ENCODE measurements at places on chromosomes 13 and 19.

- DNase-seq = no peak
Measured at GRCh38 chr19:56476651-56477428, at the start of gene ZNF667. Gene ZNF667 (minus strand): TSS chr19:56477345. CDS start chr19:56462370, 14,975 bp downstream.

- no peak for DNase-seq
Measured at GRCh38 chr13:37136187-37136586, 30.7 kb upstream of the CSNK1A1L start.

GRCh38 chr13:104595511-104595910 is 1529.3 kb upstream of the SLC10A2 start:
- no peak for DNase-seq

DNA sequence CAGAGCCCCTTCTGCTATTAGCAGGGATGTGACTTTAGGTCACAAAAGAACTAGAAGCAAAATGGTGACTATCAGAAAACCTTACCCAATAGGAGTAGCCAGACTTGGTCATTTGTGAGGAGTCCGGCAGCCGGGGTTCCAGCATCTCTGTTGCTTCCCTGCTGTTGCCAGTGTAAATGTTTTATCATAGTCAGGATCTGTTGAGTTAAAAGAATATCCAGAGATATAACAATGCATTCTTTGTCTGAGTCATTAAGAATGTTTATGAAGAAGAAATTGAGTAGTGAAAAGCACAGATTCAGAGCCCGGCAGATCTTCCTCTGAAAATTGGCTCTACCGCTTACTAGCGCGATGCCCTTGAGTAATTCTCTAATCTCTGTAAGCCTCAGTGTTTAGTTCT is 84.2 kb downstream of the COL4A2 start:
- no peak for DNase-seq

GRCh38 chr19:52961981-52962380 is 700 bp downstream of the ZNF816 start:
- no peak for DNase-seq

- no peak for DNase-seq
Measured at GRCh38 chr13:36288794-36289391, 8.7 kb downstream of the CCDC169 start.

DNA sequence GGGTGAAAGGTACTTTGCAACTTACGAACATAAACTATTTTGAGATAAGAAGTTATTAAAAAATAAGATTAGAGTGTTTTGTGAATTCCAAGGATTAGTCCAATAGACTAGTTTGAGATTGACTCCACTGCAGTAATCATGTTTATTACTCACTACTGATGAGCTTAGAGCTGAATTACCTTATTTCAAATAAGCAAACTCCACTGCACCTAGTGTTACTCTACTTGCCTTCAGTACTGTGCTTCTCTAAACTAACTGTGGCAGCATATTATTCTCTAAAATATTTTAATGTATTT is 111.7 kb downstream of the MIPEP start:
- DNase-seq = no peak

DNA sequence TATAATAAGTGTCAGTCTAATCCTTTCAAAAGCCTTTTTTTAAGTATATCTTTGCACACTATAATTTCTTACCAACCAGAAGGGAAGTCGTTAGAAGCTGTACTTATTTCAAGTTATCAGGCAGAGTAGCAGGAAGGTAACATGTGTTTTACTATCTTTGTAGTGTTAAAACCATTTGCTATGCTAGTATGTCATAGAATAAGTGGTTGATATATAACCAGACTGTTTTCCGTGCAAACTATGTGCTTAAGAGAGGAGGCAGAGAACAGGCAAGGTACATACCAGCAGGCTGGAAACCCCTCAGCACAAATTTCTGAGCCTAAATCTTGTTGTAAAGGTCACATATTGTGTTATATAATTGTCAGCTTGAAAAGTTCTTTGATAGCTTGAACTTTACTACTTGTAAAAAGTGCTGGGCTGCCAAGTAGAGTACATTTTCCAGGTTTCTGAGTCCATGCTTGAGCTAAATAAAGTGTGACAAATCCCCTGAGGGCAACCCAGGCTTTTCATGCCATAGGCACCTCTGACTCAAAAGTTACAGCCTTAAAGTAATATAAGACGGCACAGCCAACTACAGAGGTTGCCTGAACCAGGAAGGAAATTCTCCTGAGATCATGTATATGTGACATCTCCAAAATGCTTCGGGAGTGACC is 1297.4 kb downstream of the PCDH9 start:
- no peak for DNase-seq

DNA sequence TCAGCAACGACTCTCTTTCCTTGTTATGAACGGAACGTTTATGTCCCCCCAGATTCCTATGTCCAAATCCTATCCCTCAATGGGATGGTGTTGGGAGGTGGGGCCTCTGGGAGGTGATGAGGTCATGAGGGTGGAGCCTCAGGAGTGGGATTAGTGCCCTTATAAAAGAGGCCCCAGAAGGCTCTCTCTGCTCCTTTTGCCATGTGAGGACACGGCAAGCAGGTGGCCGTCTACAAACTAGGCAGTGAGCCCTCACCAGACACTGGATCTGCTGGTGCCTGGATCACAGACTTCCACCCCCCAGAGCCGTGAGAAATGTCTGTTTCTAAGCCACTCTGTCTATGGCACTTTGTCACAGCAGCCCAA is 53.2 kb downstream of the EPS15L1 start:
- DNase-seq = no peak

DNA sequence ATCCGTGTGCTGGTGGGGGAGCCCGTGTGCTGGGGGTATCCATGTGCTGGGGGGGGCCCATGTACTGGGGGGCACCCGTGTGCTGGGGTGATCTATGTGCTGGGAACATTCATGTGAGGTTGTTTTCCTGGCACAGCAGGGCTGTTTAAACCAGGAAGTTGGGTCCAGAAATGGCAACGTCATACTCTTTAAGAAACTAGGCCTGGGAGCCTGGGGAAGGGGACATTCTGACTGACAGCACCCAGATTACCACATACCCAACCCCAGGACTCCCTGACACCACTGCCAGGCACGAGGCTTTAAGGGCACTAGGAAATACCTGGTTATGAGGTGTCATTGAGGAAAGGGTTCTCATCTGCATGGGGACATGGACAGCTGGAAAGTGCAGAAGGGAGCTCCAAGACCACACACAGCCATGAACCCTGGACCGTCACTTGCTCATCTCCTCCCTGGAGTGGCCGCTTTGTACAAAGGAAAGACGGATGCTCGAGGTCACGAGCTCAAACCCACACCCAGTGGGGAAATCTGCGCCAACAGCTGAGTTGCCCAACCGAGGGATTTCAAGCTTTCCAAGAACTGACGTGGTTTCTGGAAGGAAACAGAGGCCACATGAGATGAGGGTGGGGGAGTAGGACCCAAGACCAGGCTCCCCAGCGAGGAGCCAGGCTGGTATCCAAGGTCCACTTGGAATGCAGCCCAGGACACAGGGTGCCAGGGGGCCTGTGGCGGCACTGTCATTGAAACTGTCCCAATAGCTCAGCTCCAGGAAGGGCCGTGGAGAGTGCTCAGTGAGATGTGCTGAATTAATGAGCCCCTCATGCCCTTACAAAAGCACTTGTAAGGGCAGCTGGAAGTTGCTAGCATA is 40.9 kb downstream of the RAB20 start:
- DNase-seq = no peak

DNA sequence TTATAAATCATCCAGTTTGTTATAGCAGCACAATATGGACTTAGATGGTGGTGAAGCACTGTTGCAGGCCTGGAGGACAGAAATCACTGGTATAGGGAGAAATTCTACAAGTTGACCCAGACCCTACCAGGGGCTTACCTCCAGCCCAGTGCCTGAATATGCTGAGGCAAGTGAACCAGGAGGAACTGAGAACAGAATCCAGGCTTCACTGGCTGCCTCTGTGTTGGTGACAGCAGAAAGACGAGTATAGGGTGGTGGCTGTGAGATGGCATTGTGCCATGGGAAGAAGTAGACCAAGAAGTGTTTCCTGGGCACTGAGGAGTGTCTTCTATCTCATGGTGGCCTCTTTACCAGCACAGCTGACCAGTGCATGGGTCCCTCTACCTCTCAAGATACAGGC is 15.9 kb upstream of the EID2 start:
- no peak for DNase-seq

DNA sequence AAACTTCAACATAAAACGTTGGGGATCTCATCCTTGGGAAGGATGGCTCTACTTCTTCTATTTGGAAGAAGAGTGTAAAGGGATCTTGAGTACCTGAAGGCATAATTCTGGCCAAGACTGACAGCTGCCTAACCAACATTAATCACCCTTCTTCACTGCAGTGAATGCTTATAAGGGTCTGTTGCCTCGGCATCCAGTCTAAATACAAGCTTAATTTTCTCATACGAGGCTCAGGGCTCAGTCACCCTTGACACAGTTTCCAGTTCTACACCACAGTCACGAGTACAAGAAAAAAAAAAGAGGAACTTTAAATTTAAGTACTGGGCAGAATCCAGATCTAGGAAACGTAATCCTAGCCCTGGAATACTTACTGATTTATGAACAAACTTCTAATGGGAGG is 9.0 kb downstream of the FPR3 start:
- DNase-seq = no peak

GRCh38 chr13:93758575-93758974 is 532.0 kb downstream of the GPC6 start:
- DNase-seq = no peak

DNA sequence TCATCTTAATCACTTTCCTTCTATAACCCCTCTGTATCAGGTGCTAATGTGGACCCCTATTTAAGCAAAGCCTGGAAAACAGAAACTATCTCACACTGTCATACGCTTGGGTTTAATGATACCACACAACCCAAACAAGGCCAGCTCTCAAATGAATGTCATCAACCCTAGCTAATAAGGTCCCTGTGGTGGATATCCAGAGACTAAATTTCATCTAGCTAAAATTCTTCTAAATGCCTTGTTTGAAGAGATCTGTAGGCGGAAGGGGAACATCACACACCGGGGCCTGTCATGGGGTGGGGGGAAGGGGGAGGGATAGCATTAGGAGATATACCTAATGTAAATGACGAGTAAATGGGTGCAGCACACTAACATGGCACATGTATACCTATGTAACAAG is 95.5 kb downstream of the FOXO1 start:
- no peak for DNase-seq

DNA sequence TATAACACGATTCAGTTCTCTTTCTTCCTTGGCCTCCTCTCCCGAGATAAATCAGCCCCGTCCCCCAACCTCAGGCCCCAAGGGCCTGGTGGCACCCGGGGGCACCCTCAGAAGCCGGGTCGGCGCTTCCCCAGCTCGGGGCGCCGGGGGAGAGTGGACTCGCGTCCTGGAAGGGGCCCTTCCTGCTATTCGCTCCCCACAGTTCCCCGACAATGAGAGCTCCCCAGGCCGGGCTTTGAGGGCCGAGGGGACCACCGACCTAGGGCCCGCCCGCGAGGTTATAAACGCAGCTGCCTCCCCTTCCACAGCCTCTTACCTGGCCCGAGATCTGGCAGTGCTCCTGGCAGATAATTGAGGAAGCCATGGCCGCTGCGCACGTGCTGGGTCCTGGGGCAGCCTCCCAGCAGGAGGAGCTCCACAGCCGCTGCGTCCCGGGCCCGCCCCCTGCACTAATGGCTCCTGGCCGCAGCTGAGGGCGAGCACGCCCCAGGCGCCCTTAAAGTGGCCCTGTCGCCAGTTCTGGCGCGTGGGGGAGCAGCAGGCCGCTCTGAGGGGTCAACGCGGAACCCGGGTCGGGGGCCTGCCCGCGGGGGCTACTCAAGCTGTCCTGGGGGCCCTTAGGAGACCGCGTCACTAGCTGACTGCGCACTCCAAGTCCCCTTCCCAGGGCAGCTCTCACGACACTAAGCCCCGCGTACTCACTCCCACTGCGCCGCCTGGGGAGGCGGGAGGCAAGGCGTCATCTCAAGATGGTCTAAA is at the start of gene SOHLH2:
Gene SOHLH2 (minus strand): TSS at position 394 of the 759 bp plus-strand sequence. CDS start 30 bp downstream, at position 364.
- no peak for DNase-seq

DNA sequence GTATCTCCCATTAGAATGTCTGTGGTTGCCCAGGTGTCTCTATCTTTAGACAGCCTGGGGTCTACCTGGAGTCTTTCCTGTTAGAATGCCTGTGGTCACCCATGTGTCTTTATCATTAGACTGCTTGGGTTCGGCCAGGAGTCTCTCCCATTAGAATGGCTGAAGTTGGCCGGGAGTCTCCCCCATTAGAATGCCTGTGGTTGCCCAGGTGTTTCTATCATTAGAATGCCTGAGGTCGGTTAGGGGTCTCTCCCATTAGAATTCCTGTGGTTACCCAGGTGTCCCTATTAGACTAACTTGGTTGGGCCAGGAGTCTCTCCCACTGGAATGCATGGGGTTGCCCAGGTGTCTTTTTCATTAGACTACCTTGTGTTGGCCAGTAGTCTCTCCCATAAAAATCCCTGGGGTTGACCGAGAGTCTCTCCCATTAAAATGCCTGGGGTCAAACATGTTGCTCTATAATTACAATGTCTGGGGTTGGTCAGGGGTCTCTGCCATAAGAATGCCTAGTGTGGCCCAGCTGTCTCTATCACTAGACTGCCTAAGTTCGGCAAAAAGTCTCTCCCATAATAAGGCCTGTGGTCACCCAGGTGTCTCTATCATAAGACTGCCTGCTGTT is 1448.7 kb downstream of the UQCRFS1 start:
- DNase-seq = no peak

DNA sequence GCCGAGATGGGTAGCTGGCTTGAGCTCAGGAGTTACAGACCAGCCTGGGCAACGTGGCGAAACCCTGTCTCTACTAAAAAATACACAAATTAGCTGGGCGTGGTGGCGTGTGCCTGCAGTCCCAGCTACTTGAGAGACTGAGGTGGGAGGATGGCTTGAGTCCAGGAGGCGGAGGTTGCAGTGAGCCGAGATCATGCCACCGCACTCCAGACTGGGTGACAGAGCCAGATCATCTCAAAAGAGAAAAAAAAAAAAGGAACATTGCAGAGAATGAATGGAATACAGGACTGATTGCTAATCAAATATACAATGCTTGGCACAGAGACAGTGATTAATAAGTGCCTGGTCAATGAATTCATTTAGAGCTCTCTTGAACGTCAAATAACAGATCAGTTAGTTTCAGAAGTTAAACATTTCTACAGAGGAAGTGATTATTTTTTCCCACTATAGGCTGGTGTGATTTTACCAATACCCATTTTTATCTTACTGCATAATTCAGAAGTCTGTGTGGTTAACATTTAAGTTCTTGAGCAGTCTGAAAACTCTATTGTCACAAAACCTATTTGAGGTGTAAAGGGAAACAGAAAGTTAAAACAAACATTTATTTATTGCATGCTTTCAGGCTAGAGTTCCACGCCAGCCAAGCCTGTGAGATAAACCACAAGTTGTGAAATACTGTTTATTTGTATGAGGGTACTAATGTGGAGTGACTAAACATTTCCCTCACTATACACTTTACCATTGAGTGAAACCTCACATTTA is 7.7 kb upstream of the TBC1D4 start:
- no peak for DNase-seq

GRCh38 chr13:26957182-26957581 is 196.6 kb upstream of the GPR12 start:
- DNase-seq = no peak

- DNase-seq = no peak
Measured at GRCh38 chr19:9947441-9947840, 11.1 kb upstream of the OLFM2 start.

GRCh38 chr19:40630571-40631160 is 29.5 kb downstream of the LTBP4 start:
- no peak for DNase-seq

- peak; percentile 61 for DNase-seq
Measured at GRCh38 chr19:44845612-44846454, at the start of gene NECTIN2. Gene NECTIN2 (plus strand): TSS chr19:44846297. CDS start chr19:44846526, 229 bp downstream.

- no peak for DNase-seq
Measured at GRCh38 chr19:35519291-35519690, 5.8 kb upstream of the DMKN start.

Data from effector memory CD4-positive, alpha-beta T cell (primary cell).